Femur (tissue), 1 donor: ENCODE measurements at places on chromosomes 6 and 20.
A peak's percentile ranks its signal among the peaks of the same experiment; 100 is the strongest.

DNA sequence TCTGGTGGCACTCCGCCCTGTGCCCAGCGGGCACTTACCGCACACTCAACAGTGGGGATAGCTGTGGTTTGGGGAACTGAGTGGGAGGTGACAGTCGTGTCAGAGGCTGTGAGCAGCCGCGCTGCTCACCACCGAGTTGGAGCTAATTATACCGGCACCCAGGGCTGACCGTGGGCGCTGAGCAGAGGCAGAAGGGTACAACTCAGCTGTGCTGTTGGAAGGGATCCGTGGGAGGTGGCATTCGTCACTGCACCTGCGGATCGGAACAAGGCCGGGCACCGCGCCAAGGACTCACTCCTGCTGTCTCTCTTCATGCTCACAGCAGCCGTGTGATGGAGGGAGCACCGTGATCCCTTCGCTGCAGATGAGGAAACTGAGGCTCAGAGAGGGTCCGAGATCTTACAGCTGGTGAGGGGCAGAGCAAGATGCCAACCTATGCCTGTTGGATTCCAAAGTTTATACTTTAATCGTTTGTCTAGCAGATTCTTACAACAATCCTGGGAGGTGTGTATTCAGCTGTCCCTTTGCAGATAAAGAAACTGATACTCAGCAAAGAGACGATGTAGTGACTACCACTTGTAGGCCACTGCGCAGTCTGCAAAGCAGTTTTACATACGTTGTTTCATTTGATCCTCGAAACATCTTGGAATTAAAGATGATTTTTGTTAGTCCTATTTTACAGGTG lies 713 bp upstream of the ELMO2 start:
- peak; percentile 66 for DNase-seq

DNA sequence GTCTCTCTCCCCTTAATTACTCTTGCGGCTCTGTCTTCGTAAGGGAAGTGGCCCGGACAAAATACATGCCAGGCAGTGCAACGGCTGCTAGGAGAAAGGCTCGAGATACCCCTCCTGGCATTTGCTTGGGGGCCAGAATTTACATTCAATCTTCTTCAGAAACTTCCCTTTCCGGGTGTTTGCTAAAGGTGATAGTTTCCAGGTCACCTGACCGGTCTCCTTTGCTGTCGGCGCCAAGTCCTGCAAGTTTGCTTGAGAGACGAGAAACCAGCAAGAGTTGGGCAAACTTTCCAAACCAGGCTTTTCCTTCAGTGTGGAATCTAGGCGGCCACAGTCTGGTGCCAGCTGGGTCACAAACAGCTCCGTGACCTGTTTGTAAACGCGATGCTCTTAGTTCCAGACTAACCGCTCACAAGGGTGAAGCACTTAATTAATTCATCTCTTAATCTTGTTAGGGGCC lies 563 bp upstream of the SRSF3 start:
- DNase-seq = peak; percentile 74

GRCh38 chr6:156427345-156427744 lies 349.8 kb upstream of the ARID1B start:
- peak; percentile 42 for DNase-seq

- DNase-seq = no peak
Observed at GRCh38 chr6:113630738-113631535, 226.2 kb upstream of the MARCKS start.

DNA sequence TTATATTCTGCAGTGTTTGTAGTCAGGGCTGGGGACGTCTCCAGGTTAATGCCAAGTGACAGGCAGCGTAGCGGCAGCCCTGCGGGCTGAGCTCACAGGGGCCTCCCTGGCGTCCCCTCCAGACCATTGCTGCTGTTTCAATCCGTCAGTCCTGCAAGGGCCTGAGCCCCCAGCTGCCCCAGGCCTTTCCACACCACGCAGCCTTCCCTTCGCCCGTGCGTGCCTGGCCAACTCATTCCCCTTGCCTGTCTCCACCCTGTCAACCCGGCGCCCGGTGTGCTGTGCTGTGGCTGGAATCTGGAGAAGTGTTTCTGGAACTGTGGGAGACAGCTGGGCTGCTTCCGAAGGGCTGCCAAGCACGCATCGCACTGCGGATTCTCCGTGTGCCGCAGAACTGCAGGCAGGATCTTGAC lies 11.9 kb downstream of the BHLHE23 start:
- no peak for DNase-seq

GRCh38 chr6:116667623-116668022 lies 943 bp downstream of the ZUP1 start:
- no peak for DNase-seq

GRCh38 chr6:117465691-117466090 lies 16.8 kb upstream of the DCBLD1 start:
- DNase-seq = no peak

DNA sequence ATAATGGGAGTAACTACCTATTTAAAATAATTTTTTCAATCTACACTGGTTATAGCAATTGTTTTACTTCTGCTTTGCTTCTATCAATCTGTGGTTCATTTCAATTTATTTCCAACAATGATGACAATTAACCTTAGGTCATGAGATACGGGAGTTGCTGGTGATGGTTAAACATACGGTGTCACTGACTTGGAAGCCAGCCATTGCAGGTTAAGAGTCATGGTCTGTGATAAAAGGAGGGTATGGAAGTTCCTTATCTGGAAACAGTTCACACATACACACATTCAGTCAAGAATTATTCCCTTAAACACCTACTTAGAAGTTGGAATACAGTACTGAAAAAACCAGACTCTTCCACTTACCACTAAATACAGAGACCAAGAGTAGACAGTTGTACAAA lies 180.0 kb downstream of the KIF16B start:
- DNase-seq = no peak
